ENCODE measurements at places on chromosomes 4 and X. TPM values are rescaled to one million over a fixed set of nuclear protein-coding genes. Genes with fewer than 3 reads are reported as not detected.

Gene RAI2
- total RNA-seq, result 0.43 TPM

Gene APLN
- total RNA-seq, result 0.36 TPM

DNA sequence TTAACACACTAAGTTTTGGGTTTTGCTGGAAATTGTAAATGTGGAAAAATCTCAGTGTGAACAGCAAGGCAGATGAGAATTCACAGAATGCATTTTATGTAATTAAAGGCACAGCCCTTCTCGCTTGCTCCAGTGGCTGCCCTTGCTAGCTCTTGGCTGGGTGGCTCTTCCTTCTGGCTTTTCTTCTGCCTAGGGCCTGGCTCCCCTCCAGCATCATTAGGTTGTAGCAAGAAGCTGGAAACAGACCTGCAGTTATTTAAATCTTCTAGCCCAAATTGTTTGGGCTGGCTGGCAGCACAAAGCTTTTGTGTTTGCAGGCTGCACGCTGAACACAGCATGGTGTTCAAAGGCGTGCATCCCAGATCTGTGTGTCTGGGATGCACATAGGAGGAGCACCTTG is 56.5 kb downstream of the LIMCH1 start:
- H3K4me1 ChIP-seq, result no peaks in the 10 kb centered on the region
- peaks cover 3% of the 10 kb centered on the region for H3K27me3 ChIP-seq
- no peaks in the 10 kb centered on the region for H3K36me3 ChIP-seq
- no peak overlapping the region for H3K27ac ChIP-seq
- no peak for DNase-seq

- no peak overlapping the region for H3K4me3 ChIP-seq
- no peaks in the 10 kb centered on the region for H3K27me3 ChIP-seq
- no peaks in the 10 kb centered on the region for H3K36me3 ChIP-seq
- no peaks in the 10 kb centered on the region for H3K4me1 ChIP-seq
- no peak for DNase-seq
Observed at GRCh38 chr4:100790836-100791615, 273.2 kb upstream of the EMCN start.

All from activated CD4-positive, alpha-beta memory T cell treated with anti-CD3 and anti-CD28 coated beads for 36 hours (primary cell).